ENCODE measurements at places on chromosomes 1 and 21.

DNA sequence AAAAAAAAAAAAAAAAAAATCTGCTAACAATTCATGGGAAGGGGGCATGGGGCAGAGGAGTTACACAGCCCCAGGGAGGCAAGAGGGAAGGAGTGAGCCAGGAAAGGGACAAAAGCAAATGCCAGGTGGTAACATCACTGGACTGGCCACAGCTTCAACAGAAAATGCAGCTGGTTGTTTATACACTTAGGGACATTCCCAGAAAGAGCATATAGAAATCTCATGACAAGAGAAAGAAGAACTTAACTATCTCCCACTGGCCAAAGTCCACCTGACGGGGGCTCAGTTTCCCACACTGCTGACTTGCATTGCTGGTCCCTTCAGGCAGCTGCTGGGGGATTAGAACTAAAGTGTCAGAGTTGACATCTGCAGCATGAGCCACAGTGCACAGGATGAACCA is 14.8 kb downstream of the IL12RB2 start:
- no peak for DNase-seq

DNA sequence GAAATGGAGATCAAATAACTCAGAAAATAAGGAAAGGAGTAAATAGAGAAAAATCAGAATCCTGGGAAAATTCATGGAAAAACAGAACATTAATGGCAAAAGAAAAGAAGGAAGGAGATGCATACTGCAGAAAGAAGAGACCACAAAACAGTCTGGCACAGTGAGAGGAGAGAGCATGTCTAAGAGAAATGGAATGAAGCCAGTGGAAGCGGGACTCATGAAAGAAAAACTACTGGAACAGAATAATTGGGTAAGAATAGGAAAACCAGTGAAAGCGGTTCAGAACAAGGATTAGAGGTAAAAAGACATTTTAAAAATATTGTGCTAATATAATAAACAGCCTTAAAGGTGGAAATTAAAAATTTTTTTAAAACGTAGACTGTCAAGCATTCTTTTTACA is 93.6 kb upstream of the GREM2 start:
- no peak for DNase-seq

- DNase-seq = no peak
These were observed 9.3 kb downstream of the ETS2 start for GRCh38 chr21:38815060-38815405.

GRCh38 chr1:16204634-16205333 is 7.7 kb downstream of the ARHGEF19 start:
- no peak for DNase-seq

- no peak for DNase-seq
These were observed 107.5 kb downstream of the TIAM1 start for GRCh38 chr21:31236528-31236927.

- no peak for DNase-seq
These were observed 28.7 kb downstream of the NSL1 start for GRCh38 chr1:212762839-212763238.

- DNase-seq = no peak
These were observed 189.9 kb upstream of the BEND5 start for GRCh38 chr1:48966583-48966982.

DNA sequence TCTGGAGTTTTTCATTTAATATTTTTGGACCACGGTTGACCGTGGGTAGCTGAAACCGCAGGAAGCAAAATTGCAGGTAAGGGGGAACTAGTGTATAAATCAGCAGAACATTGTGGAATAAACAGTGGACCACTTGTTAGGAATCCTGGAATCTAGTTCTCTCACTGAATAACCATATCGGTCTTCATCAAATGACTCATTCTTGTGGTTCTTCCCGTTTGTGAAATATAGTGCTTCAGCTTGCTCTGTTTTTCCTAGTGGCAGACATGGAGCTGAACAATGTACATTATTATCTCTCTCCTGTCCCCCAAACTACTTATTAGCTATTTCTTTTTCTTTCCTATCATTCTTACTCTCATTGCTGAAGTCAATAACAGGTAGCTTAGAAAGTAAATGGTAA is 61.9 kb downstream of the HSPA13 start:
- DNase-seq = no peak

DNA sequence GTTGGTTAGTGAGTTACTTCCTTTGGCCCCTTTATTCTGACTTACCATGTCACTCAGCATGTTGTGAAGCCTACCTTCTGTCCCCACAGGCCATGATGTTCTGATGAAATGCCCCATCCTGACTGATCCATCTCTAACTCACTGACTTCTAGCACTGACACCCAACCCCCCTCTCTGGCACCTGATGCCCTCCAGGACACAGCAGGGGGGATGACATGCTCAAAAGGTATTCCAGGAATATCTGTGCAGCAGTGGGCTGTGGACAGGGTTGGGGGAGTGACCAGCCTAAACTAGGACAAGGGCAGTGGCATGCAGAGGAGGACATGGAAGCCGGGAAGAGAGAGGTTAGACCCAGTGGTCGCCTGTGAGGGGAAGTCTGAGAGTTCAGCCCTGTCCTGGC is 25.5 kb downstream of the SYT2 start:
- no peak for DNase-seq

DNA sequence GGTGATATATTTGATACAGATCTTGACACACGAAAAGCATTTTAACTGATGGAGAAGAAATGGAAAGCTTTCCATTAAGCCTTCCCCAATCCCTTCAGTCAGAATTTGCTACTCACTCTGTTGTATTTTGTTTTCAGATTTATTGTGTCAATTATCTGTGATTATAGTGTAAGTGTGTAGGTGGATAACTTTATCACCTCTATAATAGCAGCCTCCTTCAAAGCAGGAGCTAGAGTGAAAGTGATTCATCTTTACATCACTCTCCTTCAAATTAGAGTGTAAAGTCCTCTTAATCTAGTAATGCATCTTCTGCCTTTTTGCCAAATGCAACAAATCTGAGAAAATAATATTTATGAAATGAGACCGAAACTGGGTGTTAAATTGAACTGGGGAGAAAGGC is 459.7 kb upstream of the ZP4 start:
- no peak for DNase-seq

DNA sequence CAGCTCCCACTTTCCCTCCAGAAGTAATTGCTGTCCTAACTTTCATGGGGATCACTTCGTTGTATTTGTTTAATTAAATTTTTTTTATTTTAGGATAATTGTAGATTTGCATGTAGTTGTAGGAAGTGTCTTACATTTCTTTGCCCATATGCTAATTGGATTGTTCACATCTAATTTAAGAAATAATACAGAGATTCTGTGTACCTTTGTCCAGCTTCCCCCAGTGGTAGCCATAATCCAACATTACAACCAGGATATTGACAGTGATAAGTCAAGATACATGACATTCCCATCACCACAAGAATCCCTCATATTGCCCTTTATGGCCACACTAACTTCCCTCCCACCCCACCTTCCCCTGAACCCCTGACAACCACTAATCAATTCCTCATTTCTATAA is 136.6 kb downstream of the PRDM2 start:
- no peak for DNase-seq

DNA sequence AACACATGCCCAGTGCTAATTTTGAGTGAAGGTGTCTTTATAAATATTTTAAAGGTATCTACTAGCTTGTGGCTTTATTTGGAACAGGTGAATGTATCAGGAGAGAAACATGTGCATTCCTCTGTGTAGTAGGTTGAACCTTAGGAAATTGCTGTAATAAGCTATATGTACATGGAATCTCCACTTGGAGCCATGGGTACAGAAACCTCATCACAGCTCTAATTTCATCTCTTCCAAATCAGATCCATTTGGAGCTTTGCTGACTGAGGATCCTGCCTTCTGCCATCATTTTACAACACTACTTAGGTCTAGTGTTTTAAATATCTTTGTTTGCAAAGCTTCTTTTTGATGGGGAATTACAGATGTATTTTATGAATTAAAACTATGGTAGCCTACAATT is 2.1 kb downstream of the KCNK2 start:
- no peak for DNase-seq

DNA sequence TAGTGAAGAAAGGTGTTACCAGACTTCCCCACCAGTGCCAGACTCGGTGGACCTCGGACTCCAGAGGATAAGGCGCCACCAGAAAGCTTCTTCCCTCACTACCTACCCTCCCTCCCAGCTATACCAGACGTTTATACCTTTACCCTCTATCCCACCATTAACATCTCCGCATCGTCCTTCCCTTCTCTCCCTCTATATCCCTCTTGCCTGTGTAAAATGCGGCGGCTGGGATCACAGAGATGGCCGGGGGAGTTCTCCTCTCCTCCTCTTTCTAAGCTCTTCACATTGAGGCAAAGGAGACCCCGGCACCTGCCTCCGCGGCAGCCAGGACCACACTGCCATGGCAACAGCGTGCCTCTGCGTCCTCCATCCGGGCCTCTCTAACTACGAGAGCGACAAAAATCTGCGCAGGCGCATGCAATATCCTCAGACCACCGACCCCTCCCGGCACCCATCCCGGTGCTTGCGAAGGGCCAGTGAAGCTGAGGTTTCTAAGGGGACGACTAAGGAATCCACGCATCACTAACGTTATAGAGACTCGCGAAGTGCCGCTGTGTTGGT is at the start of gene CCDC181:
CCDC181 (minus strand) TSS at position 394 of the 561 bp plus-strand sequence. CDS start 2,547 bp downstream, outside the sequence.
- DNase-seq = peak; percentile 29

- DNase-seq = no peak
These were observed 1030.3 kb upstream of the ADGRL4 start for GRCh38 chr1:80036690-80037432.

DNA sequence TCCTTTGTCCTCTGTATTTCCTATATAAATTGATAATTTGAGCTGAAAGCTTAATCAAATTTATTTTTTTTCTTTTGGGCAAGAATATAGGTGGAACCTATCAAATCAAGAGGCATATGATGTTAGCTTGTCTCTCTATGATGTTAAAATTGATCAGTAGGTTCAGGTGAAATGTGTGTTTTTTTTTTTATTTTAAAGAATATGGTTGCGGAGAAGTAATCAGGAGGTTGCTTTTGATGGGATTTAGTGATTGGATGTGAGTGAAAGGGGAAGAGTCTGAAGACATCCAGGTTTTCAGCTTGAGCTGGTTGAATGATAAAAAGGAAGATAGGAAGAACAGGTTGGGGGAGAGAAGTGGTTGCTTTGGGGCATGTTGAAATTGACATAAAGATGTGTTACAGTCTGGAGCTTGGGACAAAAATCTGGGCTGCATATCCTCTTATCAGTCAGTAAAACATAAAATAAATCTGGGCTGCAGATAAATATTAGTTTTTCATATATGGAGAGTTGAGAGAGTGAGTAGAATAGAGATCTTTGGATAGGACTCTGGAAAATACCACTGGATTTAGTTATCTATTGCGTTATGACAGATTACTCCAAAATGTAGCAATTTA is 5.1 kb downstream of the OSBPL9 start:
- no peak for DNase-seq

DNA sequence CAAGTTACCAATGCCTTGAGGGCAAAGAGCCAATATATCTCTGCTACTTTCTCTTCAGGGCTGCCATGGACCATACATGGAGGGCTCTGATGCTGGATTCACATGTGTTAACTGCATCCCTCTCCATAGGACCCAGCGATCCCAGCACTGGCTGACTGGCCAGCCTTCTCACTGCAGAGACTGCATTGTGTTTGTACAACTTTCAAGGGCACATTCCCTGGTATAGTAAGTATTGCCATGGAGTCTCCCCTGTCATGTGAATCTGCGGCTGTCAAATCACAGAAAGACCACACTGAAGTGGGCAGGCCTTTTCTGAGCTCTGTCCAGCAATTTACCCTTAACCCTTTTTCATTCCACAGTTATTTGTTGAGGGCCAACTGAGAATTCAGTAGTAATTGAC is 449.8 kb downstream of the OMA1 start:
- no peak for DNase-seq

DNA sequence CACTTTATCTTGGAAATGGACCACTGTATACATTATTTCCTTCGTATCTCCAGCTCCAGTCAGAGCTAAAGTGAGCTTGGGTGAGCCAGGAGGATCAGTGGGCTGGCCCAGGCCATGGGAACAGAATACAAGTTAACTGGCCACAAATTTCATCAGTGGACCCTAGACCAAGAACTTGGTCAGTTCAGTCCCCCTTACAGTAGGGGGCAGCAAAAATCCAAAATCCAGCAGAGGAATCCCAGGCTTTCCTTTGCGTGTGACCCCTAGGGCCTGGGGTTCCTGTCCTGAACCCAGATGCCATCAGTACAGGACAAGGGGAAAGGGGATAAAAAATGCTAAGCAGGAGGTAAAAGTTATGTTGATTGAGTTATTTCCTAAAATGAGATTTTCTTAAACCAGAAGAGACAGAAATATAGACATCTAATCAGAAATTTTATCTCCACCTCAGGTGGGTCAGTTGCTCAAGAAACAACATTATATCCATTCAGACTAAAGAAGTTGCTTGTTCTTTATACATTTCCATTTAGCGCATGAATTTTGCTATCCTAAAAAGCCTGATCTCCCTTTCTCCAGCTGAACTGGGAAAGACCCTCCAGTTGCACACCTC is 24.1 kb upstream of the LCE5A start:
- no peak for DNase-seq

DNA sequence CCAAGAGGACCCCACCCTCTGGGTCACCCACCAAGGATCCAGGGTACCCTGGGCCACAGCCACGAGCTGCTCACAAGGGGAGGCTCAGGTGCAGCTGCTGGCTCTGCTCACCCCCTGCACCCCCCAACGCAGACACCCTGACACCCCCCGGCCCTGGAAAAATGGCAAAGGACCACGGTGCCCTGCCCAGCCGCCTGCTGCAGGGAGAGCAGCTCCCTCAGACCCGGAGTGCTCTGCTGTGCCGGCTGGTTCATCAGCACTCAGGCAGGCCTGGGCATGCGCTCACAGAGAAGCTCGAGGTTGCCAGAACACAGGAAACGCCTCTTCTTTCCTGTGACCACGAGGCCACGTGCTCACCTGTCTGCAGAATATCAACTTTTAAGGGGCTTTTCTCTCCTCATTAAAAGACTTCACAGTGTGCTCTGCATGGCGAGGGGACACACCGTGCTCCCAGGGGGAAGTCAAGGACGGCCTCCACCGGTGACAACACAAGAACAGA is 4.3 kb upstream of the C1QTNF12 start:
- DNase-seq = no peak

GRCh38 chr1:20821466-20821865 is 34.4 kb upstream of the HP1BP3 start:
- no peak for DNase-seq

- DNase-seq = no peak
These were observed 175.1 kb downstream of the FASLG start for GRCh38 chr1:172833954-172834353.

- no peak for DNase-seq
These were observed 1920.4 kb downstream of the MRPL39 start for GRCh38 chr21:23686737-23687523.

GRCh38 chr1:17886838-17887441 is 131.8 kb downstream of the ACTL8 start:
- DNase-seq = no peak

- DNase-seq = no peak
These were observed 29.5 kb downstream of the PLPPR5 start for GRCh38 chr1:98975113-98975512.

GRCh38 chr1:152870831-152871730 is 7.0 kb upstream of the SMCP start:
- no peak for DNase-seq

DNA sequence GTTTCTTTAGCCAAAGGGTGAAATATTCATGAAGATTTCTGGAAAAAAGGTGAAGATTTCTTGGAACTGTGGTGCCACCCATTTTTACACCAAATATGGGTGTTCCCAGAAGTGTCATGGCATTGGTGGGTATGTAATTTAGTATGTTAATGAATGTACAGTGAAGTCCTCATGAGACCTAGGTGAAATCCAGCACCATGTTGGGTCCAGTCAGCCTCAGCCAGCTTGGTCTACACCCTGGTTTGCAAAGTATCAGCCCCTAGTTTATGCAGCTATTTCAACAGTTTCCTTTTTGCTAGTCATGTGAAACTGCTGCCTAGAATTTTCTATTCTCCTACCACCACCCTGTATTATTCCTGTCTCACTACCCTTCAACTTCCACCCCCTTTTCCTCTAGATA is 63.1 kb upstream of the CXADR start:
- no peak for DNase-seq

Data from effector CD8-positive, alpha-beta T cell (primary cell).